NCI-H1092 treated with DMSO at 0.1 percent for 48 hours (cell line): ENCODE measurements at places on chromosomes 7 and 10.
A peak's percentile ranks its signal among the peaks of the same experiment; 100 is the strongest.

- DNase-seq = no peak
Observed at GRCh38 chr7:135831455-135832195, 83.0 kb upstream of the FAM180A start.

DNA sequence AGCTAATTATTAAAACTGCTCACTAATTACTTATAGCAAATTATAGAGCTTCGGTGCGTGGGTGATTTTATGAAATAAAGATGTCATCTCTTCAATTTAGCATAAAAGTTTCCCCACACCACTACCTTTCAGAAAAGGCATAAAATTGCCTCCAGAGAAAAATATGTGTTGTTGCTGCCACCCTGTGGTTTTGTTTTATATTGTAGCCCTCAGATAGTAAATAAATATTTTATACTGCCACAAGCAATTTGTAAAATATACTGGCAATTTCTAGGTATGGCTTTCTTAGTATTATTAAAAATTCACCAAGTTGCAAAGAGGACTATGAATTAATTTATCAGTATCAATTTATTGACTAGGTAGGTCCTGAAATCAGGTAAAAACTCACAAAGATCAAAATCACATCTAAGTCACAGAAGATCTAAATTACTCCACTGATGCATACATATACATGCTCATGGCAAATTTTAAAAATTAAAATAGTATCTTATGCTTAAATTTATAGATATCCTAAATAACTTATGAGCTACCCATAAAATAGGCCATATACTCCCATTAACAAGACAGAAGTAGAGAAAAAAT, 26.5 kb downstream of the ASNS start:
- DNase-seq = peak; percentile 16

DNA sequence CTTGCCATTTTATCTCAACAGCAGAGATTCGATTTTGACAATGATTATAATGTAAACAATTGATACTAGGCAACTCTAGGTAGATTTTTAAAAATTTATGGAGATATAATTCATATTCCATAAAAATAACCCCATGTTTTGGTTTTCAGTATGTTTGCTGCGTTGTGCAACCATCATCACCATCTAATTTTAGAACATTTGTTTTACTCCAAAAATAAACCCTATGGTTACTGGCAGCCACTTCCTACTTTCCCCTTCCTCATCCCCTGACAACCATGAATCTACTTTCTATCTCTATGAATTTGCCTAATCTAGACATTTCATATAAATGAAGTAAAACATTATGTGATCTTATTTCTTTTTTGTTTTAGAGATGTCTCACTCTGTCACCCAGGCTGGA, 401.9 kb downstream of the THSD7A start:
- DNase-seq = no peak

DNA sequence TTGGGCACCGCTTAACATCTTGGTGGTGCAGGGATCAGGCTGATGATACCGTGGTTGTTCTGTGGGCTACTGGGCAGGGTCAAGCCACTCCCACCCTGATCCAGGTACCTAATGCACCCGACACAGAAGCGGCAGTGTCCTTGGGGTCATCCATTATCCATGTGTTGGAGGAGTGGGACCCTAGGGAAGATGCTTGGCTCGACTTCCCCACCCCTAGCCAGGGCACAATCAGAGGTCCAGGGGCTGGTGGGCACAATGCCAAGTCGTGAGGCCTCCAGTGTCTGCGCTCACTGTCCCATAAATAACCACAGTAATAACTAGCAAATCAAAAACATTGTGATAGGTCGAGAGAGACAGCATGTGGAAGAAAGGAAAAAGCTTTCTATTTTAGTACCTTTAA, 37.7 kb downstream of the HTRA1 start:
- DNase-seq = no peak

GRCh38 chr7:2953099-2953498, 90.6 kb downstream of the CARD11 start:
- no peak for DNase-seq

GRCh38 chr10:116886772-116887171, 37.5 kb downstream of the ENO4 start:
- no peak for DNase-seq

DNA sequence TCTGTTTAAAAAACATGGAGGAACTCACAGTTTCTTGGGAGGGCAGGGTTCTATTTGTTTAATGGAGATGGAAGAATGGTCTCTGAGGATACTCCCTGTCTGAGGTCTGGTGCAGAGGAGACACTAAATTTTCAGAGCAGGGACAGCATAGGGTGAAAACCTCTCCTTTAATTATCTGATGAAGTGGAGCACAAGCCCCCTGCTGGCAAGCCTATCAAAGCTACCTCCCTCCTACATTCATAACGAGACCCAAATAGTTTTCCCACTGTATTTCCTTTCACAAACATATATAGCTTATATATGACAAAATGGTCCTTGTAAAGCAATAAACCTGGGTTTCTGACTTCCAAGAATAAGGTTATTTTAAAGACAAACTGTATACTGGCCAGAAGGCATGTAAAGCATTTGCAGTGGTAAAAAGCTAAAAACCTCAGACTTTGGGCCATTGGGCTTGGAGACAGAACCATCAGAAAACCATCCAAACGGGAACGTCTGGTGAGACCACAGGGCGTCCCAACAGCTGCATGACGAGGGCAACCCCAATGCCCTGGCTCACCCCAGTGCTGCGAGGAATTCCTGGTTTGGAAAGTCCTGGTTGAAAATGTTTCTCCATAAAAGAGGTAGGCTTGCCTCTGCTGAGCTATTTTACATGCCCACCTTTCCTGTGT, 201.3 kb downstream of the FANK1 start:
- DNase-seq = no peak

DNA sequence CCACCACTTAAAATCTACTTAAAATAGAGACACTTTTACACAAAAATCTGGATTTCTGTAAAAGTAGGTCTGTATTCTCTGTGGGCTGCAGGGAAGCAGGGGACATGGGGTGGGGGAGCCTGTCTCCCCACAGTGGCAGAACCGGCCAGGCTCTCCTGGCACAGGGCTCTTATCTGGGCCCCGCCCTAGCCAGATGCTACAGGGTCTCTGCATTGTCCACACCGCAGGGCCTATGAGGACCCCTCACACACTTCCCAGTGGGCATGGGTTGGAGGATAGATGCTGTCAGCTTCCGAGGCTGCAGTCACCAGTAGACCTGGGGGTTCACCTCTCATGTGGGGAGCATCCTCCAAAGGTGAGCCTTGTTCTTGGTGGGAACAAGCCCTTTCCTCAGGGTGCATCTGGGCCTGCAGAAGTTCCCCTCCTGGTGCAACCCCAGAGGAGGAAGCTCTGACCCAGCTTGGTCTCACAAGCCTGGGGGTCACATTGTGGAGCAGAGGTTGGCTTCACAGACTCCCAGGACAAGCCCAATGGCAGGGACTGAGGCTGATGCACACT, 15.4 kb upstream of the MYL7 start:
- DNase-seq = no peak

DNA sequence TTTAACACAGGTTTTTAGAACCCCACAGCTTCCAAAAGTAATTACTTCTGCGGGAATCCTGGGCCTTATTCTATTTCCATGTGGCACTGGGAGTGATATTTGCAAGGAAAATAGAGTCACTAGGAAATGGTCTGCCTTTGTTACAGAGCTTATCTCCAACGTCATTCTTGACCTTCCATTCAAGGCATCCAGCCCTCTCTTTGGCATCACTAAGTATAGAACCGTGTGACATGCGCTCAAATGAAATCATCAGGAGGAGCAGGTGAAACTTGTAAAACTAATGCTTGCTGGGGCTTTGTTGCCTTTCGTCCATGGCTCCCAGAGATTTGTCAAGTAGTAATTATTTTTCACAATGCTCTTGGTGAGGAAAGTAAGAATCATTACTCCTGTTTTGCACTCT, 73.4 kb downstream of the PAPSS2 start:
- no peak for DNase-seq

- DNase-seq = no peak
Observed at GRCh38 chr10:104104926-104105325, 17.0 kb upstream of the SFR1 start.

GRCh38 chr7:67604461-67605386, 608.1 kb downstream of the TYW1 start:
- DNase-seq = no peak

- DNase-seq = no peak
Observed at GRCh38 chr7:80940539-80941207, 21.8 kb upstream of the SEMA3C start.

DNA sequence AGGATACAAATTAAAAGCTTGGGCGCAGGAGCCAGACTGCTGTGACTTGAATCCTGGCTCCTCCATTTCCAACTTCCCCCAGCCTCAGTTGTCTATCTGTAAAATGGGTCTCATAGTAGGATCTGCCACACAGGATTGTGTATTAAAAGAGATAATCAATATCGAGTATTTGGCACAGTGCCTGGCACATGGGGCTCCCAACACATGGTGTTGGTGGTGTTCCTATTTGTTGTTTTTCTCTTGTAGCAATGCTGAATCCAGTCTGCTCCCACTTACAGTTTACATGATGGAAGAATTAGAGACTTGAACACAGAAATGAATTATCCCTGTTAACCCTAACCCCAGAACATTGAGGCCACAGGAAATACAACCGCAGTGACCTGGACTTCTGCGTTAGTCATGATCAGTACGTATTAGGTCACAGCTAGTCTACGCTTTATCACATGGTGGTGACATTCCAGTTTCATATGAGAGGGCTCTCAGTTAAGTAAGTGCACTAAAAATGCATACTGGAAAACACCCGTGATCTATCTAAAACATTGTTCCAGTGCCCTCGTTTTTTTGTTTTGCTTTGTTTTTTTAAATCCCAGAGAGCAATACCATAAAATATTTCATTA, 169.5 kb upstream of the KLF14 start:
- DNase-seq = no peak

GRCh38 chr10:74103560-74104258, 46.9 kb downstream of the AP3M1 start:
- DNase-seq = peak; percentile 17

GRCh38 chr10:88893611-88894010, 13.6 kb downstream of the STAMBPL1 start:
- no peak for DNase-seq

DNA sequence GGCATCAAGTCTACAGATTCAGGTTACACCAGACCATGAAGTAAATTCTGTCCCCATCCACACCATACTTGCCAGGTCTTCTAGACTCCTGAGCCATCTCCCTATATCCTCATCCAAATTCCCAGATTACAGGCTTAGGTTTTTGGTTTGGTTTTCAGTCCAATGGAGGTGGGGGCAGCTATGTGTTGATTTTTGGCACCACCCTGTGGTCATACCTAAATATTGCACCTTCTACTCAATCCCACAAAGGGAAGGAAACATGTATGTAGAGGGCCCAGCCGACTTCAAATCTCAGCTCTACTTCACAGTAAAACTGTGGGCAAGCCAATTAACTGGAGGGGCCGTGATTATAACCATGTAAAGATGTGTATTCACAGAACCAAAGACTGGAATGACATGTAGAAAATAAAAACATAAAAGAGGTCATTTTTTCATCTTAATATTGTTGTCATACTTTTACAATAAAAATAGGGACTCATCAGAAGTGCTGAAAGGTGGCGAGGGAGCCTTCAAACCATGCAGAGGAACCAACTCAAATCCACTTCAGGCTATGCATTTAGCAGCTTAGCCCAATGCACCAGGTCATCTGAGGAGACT, 19.8 kb downstream of the ERCC6 start:
- DNase-seq = peak; percentile 14

- DNase-seq = no peak
Observed at GRCh38 chr7:131369354-131369753, 41.7 kb downstream of the MKLN1 start.

- no peak for DNase-seq
Observed at GRCh38 chr10:95663496-95663895, 7.0 kb upstream of the ALDH18A1 start.

- no peak for DNase-seq
Observed at GRCh38 chr10:100506596-100507356, 12.9 kb downstream of the SEC31B start.

DNA sequence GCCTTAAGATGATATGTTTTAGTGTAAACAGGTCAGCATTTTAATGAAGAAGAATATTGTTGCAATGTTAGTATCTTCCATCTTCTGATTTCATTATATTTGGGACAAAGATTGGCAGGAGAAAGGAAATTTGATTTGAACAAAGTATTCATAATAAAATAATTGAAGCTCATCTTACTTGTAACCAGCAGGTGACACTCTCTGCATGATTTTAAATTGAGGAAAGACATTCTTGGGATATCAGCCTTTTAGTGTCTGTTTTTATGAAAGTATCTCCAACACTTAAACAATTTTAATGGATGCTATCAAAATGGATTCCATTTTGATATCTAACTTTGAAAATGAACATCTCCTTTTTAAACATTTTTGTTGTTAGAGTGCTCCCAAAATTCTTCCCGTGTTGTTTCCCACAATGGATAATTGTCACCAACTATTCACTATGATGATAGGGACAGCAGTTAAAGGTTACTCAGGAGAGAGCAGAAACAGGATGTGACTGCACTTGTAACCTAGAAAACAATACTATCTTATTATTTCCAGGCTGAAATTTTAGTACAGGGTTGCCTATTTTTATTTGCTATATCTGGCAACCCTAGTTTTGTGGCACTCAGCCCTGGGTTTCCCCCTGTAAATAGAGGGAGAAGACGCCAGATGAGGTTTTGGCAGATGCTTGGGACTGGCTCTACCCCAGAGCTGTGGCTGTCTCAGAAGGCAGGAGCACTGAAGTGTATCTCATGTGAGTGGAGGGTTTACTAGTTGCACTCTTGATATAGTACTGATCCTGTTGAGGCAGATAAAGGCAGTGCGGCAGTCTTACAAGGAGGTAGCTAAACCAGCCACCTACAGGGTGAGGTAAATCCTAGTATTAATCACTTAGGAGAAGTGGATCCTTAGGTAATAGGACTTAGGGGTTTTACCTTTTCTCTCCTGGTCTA, 31.0 kb upstream of the ABCB4 start:
- peak; percentile 45 for DNase-seq
